ENCODE measurements at places on chromosomes 1 and 21. TPM values are rescaled to one million over a fixed set of nuclear protein-coding genes. Genes with fewer than 3 reads are reported as not detected.

The KIAA1614 gene
- 0.74 TPM for total RNA-seq

The KRTAP13-4 gene
- total RNA-seq = not detected

The DMBX1 gene
- total RNA-seq = 1.1 TPM

The LZIC gene
- 17.7 TPM for total RNA-seq

The MDM4 gene
- total RNA-seq = 5.4 TPM

The SLC19A2 gene
- total RNA-seq = 24.8 TPM
